DND-41 (cell line): ENCODE measurements at places on chromosomes 12 and 14.

- peak; percentile 42 for DNase-seq
Observed at GRCh38 chr14:56118611-56119181, 485 bp downstream of the PELI2 start.

- peak; percentile 18 for DNase-seq
Observed at GRCh38 chr14:22882529-22883172, 371 bp upstream of the REM2 start.

- DNase-seq = no peak
Observed at GRCh38 chr12:70045036-70045435, 198.2 kb upstream of the CNOT2 start.

- DNase-seq = no peak
Observed at GRCh38 chr14:69012256-69012953, 33.3 kb upstream of the ACTN1 start.

DNA sequence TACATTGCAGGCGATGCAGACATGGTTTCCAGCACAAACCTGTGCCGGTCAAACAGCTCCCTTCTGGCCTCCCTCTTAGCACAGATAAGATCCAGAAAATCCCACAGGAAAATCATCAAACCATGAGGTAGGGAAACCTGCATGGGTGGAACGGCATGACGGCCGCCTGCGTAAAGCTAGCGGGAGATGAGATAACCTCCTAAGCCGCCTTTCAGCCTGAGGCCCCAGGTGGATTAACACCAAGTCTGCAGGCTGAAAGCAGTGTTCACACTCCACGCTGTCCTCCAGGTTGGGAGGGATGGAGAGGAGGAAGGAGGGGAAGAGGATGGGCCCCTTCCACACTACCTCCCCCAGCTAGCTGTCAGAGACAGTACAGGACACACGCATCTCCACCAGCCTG, 63.8 kb downstream of the TSPAN11 start:
- DNase-seq = no peak

DNA sequence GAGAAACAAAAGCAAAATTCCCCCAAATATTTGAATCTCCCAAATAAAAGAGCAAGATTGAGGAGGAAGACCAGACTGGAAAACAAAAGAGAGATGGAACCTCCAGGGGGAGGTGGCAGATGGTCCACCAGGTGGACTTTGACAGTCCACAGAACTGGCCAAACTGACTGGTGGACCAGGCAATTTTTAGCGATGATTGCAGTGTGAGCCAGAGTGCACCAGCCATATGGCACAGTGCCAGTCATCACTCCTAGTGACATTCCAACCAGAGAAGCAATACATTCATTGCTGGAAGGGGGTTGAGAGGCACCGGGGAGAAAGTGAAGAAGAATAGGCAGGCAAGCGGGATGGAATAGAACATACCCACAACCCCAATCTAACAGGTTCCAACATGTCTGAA, 182.9 kb downstream of the EXOC5 start:
- no peak for DNase-seq

- no peak for DNase-seq
Observed at GRCh38 chr14:76777721-76778120, 16.5 kb downstream of the VASH1 start.

- no peak for DNase-seq
Observed at GRCh38 chr14:94342334-94342934, 19.3 kb upstream of the SERPINA6 start.

GRCh38 chr12:49792181-49792970, 35.8 kb downstream of the NCKAP5L start:
- no peak for DNase-seq

DNA sequence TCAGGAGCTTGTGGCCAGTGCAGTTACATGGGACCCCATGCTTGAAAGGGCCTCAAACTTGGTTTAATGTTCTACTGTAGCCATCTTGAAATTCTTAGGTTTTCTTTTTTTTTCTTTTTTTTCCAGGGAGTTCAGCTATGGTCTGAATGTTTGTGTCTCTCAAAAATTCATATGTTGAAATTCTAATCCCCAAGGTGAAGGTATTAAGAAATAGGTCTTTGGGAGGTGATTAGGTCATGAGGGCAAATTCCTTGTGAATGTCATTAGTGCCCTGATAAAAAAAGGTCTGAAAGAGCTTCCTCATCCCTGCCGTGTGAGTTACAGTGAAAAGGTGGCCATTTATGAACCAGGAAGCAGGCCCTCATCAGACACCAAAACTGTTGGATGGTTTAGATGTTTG, 324.1 kb downstream of the C12orf75 start:
- no peak for DNase-seq

DNA sequence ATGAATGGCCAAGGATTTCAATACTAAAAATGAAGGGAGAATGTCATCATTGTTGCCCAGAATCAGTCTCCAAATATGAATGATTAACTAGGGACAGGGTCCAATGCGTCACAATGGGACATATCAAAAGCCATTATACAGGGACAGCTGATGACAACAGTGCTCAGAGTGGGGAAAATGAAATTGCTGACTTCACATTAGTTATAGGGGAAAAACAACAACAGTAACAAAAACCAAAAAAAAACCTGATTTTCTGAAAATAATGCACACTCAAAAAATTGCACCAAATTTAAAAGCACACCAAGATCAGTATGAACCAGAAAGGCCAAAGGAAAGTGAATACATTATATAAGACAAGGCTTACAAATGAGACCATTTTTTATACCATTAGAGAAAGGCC, 353.2 kb upstream of the SOX5 start:
- DNase-seq = no peak

DNA sequence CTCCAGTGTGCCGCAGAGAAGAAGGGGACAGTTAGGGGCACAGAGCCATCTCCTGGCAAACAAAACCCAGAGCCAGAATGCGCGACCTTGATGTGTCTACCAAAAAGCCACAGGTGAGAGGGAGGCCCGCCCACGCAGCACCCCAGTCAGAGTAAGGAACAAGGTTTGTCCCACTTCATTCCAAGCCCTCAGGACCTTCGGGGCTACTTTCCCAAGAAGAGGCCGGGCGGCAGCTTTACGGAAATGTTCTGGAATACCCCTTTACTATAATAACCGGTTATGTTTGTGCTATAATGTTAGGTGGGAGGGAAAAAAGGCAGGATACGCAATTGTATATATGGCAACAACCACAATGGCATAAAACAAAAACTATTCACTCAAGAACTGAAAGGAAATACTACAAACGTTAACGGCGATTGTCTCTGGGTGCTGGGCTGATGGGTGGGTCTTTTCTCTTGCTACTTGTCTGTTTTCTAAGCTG, 12.3 kb downstream of the CCDC88C start:
- no peak for DNase-seq

DNA sequence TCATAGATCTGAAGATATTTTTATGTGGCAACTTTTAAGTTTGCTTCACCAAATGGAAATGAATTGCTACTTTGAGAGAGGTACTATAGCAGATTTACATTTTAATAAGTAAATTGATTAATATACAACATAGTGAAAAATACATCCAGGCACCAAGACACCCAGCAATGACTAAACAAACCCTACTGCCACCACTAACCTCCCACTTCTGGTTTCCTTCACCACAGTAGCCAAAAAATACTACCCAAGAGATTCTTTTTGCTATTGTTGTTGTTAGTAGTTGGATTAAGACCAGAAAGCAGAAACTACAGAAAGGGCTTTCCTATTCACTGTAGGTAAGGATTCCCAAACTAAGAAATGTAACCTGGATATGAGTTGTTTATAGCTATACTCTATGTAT, 54.1 kb downstream of the COCH start:
- DNase-seq = no peak

- DNase-seq = no peak
Observed at GRCh38 chr12:132360410-132360809, 31.0 kb upstream of the GALNT9 start.

DNA sequence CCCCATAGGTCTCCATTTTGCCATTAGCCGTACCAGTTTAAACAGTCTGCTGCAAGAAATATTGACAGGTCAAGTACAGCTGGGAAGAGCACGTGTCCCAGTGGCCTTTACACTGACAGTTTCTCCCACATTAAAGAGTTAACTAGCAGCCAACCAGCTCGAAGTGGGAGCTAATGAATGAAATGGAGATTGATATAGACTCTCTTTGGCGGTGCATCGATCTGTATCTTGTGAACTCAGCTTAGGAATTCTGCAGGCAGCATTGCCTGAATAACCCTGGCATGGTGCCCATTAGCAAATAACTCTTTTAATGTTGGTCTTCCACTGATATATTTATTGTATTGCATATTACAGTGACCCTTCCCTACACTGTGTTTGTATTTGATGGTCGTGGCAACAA, 319.4 kb downstream of the EGLN3 start:
- DNase-seq = no peak

GRCh38 chr12:116884871-116885270, 3.6 kb upstream of the HRK start:
- DNase-seq = no peak

DNA sequence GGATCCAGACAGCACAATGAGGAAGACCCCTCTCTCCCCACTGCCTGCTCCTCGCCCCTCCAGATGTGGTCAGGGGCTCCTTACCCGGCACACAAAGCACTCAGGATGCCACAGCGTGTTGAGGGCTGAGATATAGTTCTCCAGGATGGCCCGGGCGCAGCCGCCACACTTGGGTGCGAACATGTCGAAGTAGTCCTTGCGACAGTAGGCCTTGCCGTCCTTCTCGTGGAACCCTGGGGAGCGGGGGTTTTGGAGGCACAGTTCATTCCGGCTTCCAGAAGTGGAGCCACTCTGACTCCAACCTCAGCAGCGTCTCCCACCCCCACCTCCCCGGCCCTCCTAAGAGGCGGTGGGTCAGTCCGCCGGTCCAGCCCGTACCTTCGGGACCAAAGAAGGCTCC, 12.8 kb upstream of the RPLP0 start:
- no peak for DNase-seq

- no peak for DNase-seq
Observed at GRCh38 chr14:99395909-99396530, 84.6 kb downstream of the SETD3 start.

DNA sequence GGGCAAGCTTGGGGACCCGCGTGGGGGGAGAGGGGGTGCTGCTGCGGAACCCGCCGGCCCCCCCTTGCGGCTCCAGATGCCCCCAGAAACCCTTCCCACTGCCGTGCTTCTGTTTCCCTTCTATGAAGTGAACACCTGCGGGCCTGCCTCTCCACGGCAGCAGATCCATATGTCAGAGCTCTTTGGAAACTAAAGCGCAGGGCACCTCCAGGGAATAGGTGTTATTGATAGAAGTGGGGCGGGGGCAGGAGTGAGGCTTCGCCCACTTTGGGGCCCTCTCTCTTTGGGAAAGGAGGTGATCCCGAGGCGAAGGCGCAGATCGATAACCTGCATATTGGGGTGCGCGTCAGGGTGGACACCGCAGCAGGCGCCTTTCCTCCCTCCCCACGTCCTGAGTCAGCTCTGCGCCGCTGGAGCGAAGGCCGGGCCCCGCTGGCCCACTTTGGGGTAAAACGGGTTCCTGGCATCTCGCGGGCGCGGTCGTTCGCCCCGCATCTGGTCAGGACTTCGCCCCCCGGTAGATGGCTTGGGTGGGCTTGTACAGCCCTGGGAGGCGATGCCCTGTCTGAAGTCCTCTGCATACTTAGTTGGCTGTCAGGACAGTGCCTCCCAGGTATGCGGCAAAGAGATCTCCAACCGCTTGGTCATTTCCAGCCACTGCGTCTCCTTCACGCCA, 524 bp downstream of the KMT5A start:
- DNase-seq = no peak

DNA sequence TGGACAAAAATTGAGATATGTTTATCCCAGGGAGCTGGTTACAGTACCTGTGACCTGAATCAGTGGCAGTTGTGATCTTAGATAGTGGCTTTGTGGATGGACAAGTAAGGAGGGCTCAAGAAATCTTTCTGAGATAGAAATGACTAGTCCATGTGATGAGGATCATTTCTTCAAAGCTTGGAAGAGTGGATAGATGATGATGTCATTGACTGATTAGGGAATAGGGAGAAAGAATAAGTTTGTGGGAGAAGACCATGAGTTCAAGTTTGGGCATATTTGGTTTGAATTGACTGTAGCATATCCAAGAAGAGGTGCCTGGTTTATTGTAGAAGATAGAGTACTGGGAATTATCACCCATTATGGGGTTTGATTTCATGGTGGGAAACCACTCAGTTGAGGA, 336.7 kb upstream of the PRICKLE1 start:
- no peak for DNase-seq

DNA sequence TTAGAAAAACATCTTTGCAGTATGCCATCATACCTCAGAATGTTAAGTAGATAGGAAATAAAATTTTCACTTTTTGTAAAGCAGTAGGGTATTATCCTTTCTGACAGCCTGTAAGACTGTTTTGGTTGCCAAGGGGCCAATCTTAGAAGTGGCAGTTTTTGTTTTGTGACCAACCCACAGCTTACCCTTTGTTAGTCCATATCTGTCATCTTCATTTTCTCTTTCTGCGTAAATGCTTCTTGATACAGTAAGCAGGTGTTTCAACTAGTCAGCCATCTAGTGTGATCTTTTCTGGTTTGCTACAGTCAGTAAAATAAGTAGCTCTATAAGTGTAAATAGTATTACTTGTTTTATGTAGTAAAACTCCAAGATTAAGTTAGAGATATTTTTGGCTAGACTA, 8.8 kb downstream of the PPM1A start:
- DNase-seq = no peak

GRCh38 chr14:95834496-95834895, 42.1 kb upstream of the TUNAR start:
- DNase-seq = no peak

DNA sequence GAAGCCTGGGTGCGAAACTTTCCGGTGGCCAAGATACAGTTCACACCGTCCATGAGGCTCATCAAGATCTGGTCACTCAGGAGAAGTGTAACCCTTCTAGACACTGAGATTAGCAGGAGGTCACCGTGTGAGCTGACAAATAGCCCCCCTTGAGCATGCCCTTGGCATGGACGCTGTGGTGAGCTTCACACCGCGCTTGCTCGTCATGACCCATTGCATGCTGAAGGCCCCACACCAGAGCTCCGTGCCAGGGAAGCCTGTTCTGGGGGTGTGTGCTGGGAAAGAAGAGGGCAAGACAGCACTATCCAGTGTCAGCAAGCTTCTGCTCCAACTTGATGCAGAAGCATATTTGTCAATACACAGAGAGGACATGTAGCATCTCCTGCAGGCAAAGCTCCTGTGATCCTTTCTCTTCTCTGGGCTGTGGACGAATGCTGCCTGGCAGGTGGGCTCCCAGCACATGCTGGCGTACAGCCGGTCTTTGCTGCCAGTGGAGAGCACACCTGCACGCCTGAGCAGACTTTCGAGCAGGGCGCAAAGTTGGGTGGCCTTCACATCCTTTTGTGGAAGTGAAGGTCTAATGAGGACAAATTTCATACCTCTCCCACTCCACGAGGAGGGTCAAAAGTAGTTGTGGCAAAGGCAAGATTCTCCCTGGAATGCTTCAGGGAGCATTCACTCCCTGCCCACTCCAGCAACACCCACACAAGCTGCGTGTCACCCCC, 126.9 kb upstream of the FKBP4 start:
- DNase-seq = no peak

GRCh38 chr12:65557438-65558181, 266.7 kb upstream of the HMGA2 start:
- no peak for DNase-seq

- no peak for DNase-seq
Observed at GRCh38 chr12:238736-239398, 23.8 kb downstream of the SLC6A13 start.

GRCh38 chr12:24152270-24152669, 202.8 kb upstream of the SOX5 start:
- no peak for DNase-seq
